ENCODE measurements at places on chromosomes 5 and 9.
A peak's percentile ranks its signal among the peaks of the same experiment; 100 is the strongest.

GRCh38 chr5:174159327-174160114 lies 114.0 kb downstream of the NSG2 start:
- no peak for DNase-seq

DNA sequence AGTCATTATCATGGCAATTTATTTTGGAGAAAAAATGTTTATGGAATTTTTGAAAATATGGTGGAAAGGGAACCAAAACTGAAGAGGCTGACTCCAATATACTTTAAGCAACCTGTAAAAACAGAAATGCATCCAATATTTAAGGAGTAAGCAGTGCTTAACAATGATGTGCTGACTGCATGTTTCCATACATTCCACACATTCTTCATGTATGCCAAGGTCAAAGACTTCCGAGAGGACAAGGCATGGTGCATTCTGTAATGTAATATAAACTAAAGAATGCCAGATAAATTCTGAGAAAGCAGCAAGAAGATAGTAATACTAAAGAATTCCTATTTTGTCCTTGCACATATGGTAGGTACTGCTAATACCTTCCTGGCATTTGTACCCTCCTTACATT lies 2015.9 kb upstream of the CDH9 start:
- DNase-seq, result no peak

GRCh38 chr5:124677374-124678351 lies 68.8 kb downstream of the ZNF608 start:
- peak; percentile 62 for DNase-seq

GRCh38 chr5:140108093-140109017 lies 5.6 kb upstream of the PURA start:
- DNase-seq, result no peak

DNA sequence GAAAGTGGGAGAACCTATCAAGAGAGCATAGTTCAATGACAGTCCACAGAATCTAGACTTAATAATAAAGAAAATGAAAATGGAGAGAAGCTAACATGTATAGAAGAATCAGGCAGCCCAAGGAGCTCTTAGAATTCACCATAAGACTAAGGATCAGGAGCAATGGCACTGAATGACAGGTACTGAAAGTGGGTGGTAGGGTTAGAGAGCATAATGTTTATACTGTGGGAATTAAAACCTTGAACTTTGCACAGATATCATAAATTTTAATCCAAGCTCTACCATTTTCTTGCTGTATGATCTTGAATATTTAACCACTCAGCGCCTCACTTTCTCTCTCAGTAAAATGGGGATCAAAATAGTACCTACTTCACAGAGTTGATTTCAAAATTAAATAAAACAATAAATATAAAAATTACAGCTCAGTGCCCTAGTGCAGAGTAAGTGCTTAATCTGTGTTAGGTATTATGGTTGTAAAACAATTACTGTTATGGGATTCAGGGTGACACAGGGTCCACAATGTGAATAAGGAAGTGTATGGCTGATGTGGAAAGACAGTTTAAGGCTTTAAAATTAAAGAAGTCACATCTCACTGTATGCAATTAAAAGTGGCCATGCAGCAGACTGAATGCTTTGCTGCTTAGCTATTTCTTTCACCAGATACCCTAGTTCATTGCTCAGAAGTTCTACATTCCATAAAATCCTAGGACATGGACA lies 319.8 kb downstream of the HINT1 start:
- DNase-seq, result no peak

GRCh38 chr9:79583952-79584654 lies 12.3 kb downstream of the TLE4 start:
- no peak for DNase-seq
